ENCODE measurements at places on chromosomes 1 and 21. TPM values are rescaled to one million over a fixed set of nuclear protein-coding genes. Genes with fewer than 3 reads are reported as not detected.

The TRAF5 gene
- total RNA-seq = 25.0 TPM

The PDXK gene
- total RNA-seq = 64.1 TPM

The TAS1R1 gene
- not detected for total RNA-seq

The SDHC gene
- total RNA-seq = 14.1 TPM

The GJA5 gene
- 97.3 TPM for total RNA-seq

The MNDA gene
- not detected for total RNA-seq

The ARHGEF11 gene
- 18.7 TPM for total RNA-seq

The EDN2 gene
- 0.09 TPM for total RNA-seq

The RSBN1 gene
- 13.0 TPM for total RNA-seq

The DIO1 gene
- total RNA-seq = not detected

The SPRR2A gene
- total RNA-seq = not detected

The GPR157 gene
- 3.4 TPM for total RNA-seq

The LPAR3 gene
- not detected for total RNA-seq

The CCNL2 gene
- 143 TPM for total RNA-seq

The PTPN22 gene
- 3.7 TPM for total RNA-seq

The SPRR2D gene
- not detected for total RNA-seq

The PCP4L1 gene
- total RNA-seq = not detected

The FCGR3A gene
- total RNA-seq = not detected

The SH2D1B gene
- not detected for total RNA-seq

The GBP6 gene
- total RNA-seq = not detected

The GPN2 gene
- total RNA-seq = 10.7 TPM

The AHCYL1 gene
- 65.7 TPM for total RNA-seq

The NOS1AP gene
- total RNA-seq = 0.66 TPM

The TIAM1 gene
- total RNA-seq = 2.7 TPM

The OR6N2 gene
- total RNA-seq = not detected

The SMIM1 gene
- total RNA-seq = 1.0 TPM

The TBX19 gene
- 0.18 TPM for total RNA-seq

The APOBEC4 gene
- total RNA-seq = not detected

The FAM43B gene
- not detected for total RNA-seq

The OLIG2 gene
- total RNA-seq = not detected

The UBE2J2 gene
- 31.8 TPM for total RNA-seq

The KLHDC7A gene
- not detected for total RNA-seq

The MRPL24 gene
- 60.2 TPM for total RNA-seq

The TAL1 gene
- 30.3 TPM for total RNA-seq

The STUM gene
- not detected for total RNA-seq

The VWA5B1 gene
- total RNA-seq = not detected

The NAV1 gene
- total RNA-seq = 51.8 TPM

The NOL9 gene
- total RNA-seq = 23.0 TPM

The CTSE gene
- total RNA-seq = not detected

The ZNF695 gene
- total RNA-seq = 2.0 TPM

The C21orf58 gene
- total RNA-seq = 2.8 TPM

The KRTAP19-3 gene
- total RNA-seq = not detected

The LCE3D gene
- total RNA-seq = not detected

The EPHA10 gene
- not detected for total RNA-seq
